ENCODE measurements at places on chromosomes 16 and 17.

- no peak for DNase-seq
Measured at GRCh38 chr17:9217151-9218056, 196.1 kb downstream of the NTN1 start.

DNA sequence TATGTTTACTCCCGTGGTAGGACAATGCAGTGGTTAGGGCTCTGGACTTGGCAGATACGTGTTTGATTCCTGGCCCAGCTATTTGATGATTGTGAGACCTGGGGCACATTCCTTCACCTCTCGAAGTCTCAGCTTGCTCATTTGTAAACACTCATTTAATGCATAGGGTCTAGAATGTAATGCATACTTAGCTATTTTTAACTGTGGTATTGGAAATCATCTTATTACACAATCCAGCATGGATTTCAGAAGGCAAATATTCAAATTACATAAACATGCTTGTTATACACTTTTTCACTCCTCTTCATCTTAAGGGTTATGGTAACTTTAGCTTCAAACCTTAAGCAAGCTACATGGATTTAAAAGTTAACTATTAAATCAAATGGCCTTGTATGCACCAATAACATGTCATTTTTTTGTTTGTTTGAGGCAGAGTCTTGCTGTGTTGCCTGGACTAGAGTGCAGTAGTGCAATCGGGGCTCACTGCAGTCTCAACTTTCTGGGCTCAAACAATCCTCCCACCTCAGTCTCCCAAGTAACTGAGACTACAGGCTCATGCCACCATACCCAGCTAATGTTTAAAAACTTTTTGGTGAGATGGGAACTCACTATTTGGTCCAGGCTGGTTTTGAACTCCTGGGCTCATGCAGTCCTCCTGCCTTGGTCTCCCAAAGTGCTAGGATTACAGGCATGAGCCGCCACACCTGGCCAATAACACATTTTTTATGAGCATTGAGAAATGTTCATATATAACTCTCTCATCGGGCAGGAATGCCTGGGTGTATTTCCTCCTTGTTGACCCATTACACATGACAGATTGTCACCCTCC, 52.5 kb downstream of the VAT1L start:
- DNase-seq = no peak

DNA sequence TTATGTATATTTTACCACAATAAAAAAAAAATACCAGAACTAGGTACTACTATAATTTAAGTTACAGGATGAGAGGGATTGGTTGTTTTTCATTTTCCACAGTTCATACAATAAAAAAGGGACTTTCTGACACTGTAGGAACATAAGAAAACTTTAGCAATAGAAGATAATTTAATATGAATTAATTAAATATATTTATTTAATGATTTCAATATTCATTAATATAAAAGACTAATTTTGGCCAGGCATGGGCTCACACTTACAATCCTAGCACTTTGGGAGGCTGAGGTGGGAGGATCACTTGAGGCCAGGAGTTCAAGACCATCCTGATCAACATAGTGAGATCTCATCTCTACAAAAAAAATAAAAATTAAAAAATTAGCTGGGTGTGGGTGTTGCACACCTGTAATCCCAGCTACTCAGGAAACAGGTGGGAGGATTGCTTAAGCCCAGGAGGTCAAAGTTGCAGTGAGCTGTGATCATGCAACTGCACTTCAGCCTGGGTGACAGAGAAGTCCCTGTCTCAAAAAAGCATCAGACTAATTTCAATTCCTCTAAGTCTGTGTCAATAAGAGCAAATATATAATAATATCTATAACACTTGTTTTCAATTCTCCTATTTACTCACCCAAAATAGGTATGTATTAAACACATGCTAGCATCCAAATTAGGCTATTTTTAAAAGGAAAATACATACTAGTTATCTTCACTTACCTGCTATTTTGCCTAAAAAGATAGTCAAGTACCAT, 79.6 kb downstream of the BRIP1 start:
- no peak for DNase-seq

DNA sequence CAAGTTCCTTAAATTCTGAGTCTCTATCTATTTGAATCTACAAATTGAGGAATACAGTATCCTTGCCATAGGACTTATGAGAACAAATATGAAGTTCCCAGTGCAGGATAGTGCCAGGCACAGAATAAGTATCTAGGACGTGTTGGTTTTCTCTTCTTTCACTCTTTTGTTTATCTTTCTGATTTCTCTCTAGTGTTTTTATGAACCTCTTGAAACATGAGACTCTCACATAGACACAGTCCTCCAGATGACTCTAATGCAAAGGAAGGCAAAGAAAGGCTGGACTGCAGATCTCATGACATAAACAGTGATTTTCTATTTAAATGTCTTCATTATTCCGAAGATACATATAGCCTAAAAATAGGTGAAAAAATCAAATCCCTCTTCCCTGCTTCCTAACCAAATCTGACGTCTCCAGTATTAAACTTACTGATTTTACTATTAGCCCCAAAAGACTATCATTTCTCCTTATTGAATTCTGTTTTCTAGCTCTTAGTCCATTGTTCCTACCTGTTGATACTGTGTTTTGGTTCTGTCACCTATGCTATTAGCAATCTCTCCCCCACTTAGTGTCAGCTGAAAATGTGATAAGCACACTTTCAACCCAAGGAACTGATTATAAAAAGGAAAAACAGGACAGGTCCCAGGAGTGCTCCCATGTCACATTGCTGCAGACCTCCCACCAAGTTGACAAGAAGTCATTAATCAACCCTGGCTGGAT, 24.9 kb upstream of the ADAMTS18 start:
- peak; percentile 11 for DNase-seq

GRCh38 chr17:29225396-29225795, 21.3 kb upstream of the CRYBA1 start:
- DNase-seq = no peak

- no peak for DNase-seq
Measured at GRCh38 chr17:81277421-81277820, 17.7 kb downstream of the SLC38A10 start.

- peak; percentile 52 for DNase-seq
Measured at GRCh38 chr17:28416703-28417311, 10.8 kb upstream of the SLC46A1 start.

GRCh38 chr16:1539720-1540555, 6.5 kb downstream of the TMEM204 start:
- no peak for DNase-seq

- peak; percentile 74 for DNase-seq
Measured at GRCh38 chr17:78986048-78986648, 6.4 kb upstream of the LGALS3BP start.

GRCh38 chr17:57985675-57985974, 2.4 kb downstream of the VEZF1 start:
- peak; percentile 72 for DNase-seq

DNA sequence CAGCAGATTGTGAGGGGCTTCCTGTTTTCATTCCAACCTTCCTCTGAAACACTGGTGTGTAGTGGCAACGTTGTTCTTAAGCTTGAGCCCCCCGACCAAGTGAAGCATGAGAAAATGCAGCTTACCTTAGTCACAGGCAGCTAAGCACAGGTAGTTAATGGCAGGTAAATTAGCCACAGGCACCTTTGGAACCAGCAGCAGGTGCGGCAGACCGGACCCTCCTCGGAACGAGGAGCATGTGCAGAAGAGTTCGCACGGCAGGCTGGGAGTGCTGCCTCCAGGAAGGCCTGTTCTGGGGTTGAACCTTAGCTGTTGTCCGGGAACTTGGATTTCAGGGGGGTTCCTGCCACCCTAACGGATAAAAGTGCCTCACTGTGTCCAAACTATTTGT, 7.2 kb upstream of the IRF8 start:
- DNase-seq = no peak

DNA sequence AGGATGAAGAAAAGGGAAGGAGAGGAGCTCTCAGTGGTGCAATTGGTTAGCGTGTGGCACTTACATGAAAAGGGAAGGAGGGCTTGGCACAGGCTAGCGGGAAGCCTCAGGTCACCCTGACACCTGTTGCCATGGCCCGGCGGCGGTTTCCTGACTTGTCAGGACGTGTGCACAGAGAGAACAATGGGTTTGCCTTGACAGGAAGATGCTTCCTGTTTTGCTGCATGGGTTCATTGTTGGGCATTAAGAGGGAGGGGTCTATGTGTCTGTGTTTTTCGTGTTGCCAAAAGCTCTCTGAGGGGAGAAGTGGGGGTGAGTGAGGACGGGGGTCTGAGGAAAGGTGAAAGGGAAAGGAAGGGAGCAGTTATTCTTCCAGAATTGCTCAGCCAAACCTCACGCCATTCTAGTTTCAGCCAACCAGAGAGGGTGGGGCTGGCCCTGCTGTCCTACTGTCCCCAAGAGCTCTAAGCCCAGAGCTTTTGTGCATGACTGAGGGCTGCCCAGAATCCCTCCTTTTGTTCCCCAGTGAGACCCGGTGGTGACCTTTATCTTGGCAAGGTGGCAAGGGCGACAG, 17.1 kb upstream of the CCR7 start:
- no peak for DNase-seq

DNA sequence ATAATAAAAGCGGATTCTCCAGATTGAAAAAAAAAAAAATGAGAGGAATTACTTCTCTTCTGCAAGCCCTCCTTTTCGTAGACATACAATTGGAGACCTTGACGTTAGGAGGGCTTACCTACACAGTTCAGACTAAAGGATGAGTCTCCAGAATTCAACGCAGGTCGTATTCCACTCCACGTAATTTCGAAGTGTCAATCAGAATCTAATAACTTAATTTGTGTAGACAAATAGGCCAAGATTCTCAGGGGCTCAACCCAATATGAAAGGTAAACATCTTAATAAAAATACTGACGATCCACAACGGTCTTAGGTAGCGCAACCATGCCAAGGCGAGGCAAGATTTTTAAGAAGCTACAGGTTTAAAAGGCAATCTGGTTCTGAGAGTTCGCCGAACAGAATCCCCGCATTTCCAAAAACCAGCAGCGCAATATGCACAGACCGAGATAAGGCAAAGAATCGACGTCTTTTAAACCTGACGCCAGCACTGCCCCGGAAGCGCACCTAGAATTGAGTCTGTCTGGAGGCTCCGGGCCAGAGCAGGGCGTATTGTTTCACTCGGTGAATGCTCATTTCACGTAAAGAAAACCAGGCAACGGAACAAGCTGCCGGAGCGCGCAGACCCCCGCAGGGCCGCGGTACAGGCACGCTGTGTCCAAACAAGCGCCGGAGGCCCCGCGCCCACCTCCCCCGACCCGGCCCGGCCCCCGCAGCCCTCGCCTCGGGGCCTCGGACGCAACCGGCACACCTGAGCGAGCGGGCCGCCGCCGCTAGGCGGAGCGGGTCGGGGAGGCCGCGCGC, 623 bp downstream of the MBTPS1 start:
- peak; percentile 19 for DNase-seq

- no peak for DNase-seq
Measured at GRCh38 chr16:14011846-14012245, 59.3 kb upstream of the MRTFB start.

DNA sequence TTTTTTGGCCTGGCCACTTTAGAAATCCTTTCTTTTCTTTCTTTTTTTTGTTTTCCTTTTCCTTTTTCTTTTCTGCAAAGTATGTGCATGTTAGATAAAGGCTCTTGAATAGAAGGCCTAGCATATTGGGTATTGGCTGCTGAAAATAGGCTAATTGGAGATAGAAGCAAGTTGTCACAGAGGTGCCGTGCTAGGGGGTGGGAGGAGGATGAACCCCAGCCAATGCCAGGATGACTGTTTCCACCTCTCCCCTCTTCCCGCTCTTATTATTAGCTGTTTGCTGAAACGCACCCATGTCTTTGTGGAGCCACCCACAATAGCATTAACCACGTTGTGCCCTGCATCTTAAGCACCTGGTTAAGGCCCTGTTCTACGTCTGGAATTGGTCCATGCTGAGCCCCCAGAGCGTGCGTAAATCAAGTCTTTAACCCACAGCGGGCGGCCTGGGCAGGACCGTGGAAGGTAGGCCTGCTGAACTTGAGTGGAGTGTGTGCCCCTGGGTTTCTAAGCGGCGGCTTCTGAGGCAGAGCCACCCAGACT, 123.6 kb downstream of the MSI2 start:
- DNase-seq = no peak

- peak; percentile 23 for DNase-seq
Measured at GRCh38 chr17:4498461-4499397, at the start of gene SPNS2. TSS of gene SPNS2 (plus strand) at chr17:4498881. CDS start at chr17:4499048, 167 bp downstream.

DNA sequence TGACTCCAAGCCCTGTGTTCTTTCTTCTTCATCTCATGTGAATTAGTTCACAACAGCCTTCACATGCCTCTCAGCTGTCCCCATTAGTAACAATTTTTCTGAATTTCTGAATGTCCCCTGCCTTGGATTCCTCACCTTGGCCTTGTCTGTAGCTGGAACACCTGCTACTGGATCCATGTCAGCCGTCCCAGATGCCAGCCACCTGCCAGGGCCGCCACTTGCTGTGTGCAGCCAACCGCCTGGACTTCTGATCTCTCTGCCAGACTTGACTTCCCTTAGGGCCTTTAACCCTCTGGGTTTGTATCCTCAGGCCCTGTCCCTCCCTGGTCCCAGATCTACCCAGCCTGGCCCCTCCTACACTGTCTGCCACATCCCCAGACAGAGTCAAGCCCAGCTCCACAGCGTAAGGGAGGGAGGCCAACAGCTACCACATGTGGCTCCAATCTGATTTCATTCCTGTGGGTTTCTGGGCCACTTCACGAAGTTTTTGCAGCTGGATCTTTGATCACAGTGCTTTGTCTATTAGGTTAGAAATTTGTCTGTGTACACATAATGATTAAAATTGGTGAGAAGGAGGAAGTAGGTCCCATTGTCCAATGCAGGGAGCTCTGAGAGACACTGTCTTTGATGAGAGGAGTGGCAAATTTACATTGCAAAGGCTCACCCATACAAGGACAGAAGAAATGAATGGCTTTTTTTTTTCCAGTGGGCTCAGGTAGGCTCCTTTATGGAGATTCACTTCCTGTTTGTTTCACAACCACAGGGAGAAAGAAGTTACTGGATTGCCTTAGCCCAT, 15.3 kb downstream of the MPP2 start:
- DNase-seq = no peak

- no peak for DNase-seq
Measured at GRCh38 chr17:5055543-5055942, 20.3 kb upstream of the SLC52A1 start.

- no peak for DNase-seq
Measured at GRCh38 chr16:87918866-87919680, 17.3 kb downstream of the CA5A start.

DNA sequence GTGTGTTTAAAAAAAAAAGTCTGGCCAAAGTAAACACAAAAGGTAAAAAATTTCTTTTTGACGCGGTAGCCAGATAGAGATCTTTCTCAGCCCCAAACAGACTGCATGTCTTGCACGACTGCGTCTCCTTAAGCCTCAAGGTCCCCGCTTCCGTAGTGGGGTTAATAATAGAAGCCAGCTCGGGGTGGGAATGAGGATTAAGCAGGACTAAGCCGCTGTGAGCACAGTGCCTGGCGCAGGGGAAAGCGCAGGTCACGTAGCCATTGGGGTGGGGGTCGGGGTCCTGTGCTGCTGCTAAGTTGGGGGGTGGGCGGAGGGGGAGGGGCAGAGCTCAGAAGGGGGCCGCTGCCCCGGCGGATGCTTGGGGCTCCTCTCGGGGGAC, 521 bp downstream of the GGA2 start:
- DNase-seq = peak; percentile 35
